ENCODE measurements at places on chromosomes 13 and 19.

DNA sequence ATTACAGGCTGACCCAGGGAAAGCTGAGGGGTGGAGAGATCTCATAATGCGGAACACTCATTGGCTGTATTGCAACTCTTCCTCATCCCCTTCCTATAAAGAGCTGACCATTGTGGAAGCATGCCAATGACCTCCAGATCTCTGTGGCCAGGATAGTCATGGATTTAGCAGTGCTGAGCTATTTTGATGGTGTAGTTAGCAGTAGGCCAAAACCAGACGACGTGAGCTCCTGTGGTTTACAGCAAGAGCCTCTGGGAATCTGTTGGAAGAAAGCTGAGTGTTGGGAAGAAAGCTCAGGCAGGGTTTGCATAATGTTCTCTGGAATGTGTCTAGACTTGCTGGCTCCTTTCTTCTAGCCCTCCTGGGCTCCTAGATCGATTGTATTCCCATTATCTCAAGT is 187.5 kb upstream of the GPC6 start:
- no peak for DNase-seq

- DNase-seq: no peak
Observed at GRCh38 chr19:24074720-24075454, 12.1 kb upstream of the ZNF254 start.

DNA sequence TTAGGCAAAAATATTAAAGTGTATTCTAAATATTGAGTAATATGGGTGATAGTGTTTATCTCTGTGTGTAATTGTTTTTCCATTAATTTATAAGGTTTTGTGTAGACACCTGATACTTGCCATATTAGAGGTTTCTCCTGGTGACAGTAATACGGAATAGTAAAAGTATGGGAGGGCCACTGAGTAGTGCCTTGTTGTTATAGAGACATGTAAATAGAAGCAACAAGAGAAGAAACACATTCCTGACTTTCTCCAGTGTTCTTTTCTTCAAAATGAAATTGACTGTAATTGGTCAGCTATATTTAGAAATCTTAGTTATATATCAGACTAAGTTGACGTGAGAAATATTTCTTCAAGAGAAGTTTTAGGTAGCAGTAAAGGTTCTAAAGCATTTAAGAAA is 18.5 kb downstream of the RNASEH2B start:
- DNase-seq: no peak

GRCh38 chr19:17665058-17665457 is 23.1 kb downstream of the UNC13A start:
- no peak for DNase-seq

DNA sequence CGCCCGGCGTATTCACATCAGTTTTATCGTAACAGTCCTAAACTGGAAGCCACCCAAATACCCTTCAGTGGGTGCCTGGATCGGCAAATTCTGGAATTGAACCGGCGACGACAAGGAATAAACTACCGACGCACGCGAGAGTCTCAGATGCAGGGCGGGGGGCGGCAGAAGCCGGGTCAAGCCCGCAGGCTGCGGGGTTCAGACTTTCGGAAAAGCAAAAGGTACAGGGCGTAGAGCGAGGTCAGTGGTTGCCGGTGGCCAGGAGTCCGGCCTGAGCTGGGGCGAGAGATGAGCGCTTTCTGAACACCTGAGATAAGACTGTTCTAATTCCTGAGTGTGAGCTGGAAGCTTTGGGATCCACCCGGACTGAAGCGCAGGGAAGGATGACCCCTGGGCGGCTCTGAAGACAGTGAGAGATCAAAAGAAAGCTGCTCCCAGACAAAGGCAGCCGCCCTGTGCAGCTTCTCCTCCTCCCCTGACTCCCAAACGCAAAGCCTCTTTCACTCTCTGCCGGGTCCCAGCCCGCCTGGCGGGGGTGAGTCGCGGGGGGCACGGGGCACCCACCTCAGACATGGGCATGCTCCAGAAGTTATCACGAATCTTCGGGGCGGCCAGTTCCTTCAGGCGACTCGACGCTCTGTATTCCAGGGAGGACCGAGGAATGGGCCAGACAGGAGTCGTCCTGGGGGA is 26.2 kb upstream of the MIER2 start:
- DNase-seq: no peak

- DNase-seq: peak; percentile 18
Observed at GRCh38 chr13:34421347-34421719, 520.7 kb upstream of the NBEA start.

DNA sequence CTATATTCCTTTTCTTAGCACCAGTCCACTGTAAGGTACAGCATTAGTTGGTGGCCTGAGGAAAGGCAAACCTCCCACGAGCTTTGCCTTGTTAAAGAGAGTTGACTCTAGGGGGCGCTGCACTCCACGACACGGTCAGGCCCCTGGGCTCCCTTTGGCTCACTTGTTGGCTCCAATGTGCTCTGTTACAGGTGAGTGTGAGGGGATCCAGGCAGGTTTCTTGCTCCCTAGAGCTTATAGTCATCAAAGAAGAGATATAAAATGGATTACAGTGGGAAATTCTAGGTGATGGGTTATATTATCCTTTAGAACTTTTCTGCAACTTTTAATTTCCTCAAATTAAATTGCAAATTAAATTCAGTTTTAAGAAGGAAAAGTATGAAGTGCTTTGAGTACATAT is 3.7 kb downstream of the WDR87 start:
- DNase-seq: peak; percentile 87

- no peak for DNase-seq
Observed at GRCh38 chr13:59950266-59950665, 213.5 kb downstream of the DIAPH3 start.

GRCh38 chr19:35522745-35523327 is 5.3 kb downstream of the SBSN start:
- no peak for DNase-seq

DNA sequence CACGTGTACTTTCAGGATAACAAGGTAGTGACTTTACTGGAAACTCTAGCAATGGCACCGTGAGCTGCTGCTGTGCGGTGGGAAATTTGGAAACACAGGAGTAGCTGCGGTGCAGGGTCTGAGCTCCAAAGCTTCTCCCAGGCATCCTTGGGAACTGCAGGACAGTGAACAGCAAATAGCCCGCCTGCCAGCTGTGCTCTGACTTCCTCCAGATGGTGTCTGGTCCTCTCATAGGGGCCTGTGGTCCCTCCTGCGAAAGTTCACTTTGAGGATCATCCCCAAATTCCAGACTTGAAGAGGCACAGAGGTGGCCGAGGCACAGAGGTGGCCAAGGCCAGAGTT is 287.3 kb upstream of the MAB21L1 start:
- DNase-seq: no peak

DNA sequence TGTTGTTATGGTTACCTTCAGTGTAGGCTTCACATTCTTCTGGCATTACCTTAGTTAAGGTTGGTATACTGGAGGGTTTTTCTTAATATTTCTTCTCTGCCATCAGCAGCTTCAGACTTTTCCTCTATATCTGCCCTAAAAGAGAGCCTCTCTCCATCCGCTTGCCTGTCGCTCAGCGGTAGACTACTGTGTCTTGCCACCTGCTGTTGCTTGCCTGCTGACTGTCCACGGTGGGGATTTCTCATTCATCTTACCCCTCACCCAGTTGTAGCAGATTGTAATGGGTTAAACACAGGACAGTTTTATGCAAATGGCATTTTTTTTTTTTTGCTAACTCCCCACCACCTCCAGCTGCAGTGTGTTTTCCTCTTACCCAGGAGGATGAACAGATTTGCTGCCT is 577.2 kb downstream of the SLITRK5 start:
- DNase-seq: peak; percentile 31

DNA sequence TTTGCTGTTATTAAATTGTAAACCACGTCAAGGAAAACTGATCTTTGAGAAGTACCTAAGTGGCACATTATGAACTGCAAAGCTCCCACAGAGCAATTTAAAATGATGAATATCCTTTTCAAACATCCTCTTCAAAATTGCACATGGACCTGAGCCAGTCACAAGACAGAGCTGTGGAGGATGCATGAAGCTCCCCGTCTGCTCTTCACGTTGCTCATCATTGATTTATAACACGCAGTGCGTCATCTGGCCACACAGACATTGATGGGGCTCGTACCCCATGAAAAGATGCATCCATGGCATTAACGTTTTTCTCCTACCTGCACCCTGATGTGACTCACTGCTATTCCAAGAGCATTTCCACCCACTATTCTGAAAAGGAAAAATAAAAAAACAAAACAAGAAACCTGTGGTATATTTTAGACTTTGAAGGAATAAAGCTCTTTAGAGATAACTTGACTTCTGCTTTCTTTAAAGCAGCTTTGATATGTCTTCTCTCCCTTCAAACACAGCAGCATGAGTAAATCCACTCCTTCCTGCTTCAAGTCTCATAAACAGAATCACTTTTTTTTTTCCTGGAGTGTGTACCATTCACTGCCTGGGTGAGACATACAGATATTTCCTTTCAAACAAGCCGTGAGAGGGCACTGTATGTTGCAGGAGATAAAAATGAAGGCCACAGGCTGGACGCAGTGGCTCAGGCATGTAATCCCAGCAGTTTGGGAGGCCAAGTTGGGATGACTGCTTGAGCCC is 7.2 kb upstream of the SERTM1 start:
- DNase-seq: no peak
